Heart left ventricle (tissue), 16 donors: ENCODE measurements at places on chromosomes 3 and 15. TPM values are rescaled to one million over a fixed set of nuclear protein-coding genes. Genes with fewer than 3 reads are reported as not detected.

DNA sequence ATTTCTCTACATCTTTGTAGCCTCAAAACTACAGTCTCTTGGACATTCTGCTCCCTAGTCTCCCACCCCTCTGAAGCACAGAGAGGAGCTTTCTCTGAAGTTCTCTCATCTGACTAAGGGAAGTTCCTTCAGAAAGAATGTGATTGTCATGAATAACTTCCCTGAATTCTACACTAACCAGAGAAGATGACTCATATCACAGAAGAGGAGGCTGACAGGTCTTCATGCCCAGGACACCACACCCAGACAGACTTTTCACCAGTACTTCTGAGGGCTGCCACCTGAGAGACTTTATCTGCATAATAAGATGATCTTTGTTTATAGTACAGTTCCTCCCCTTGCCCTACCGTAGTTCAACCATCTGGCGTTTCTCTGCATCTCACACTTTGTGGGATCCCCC lies 52.8 kb downstream of the CDIN1 start:
- H3K36me3 ChIP-seq, result no peaks in the 10 kb centered on the region
- no peak overlapping the region for H3K27ac ChIP-seq
- no peak overlapping the region for H3K4me3 ChIP-seq
- no peaks in the 10 kb centered on the region for H3K27me3 ChIP-seq

- no peaks in the 10 kb centered on the region for H3K4me1 ChIP-seq
- no peaks in the 10 kb centered on the region for H3K27me3 ChIP-seq
- H3K36me3 ChIP-seq, result no peaks in the 10 kb centered on the region
- no peak overlapping the region for H3K27ac ChIP-seq
- H3K4me3 ChIP-seq, result no peak overlapping the region
Measured at GRCh38 chr15:97730315-97730714, 230.2 kb upstream of the ARRDC4 start.

DNA sequence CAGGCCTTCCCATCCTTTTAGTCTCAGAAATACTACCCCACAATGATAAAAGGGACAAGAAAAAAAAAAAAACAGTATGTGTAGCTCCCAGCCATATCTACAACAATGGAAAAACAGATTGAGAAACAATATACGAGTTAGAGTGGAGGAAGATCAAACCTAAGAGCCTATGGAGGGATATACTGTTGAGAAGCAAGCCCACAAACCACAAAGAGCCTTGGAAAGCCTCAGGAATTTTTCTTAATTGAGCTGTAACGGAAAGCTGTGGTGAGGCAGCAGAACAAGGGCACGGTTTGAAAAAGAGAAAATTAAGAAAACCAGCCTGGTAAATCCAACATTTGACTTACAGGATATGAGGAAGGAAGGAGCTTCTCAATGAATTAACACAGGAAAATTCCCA lies 21.4 kb downstream of the KPNA1 start:
- DNase-seq, result no peak
- H3K4me1 ChIP-seq, result no peaks in the 10 kb centered on the region
- H3K36me3 ChIP-seq, result no peaks in the 10 kb centered on the region
- no peak overlapping the region for H3K4me3 ChIP-seq

GRCh38 chr15:49168016-49168415 lies 2.0 kb upstream of the GALK2 start:
- H3K27me3 ChIP-seq, result no peaks in the 10 kb centered on the region
- no peaks in the 10 kb centered on the region for H3K4me1 ChIP-seq
- H3K36me3 ChIP-seq, result peaks cover under 1% of the 10 kb centered on the region

GRCh38 chr15:31136016-31136415 lies 34.5 kb upstream of the TRPM1 start:
- H3K4me3 ChIP-seq, result no peak overlapping the region
- no peaks in the 10 kb centered on the region for H3K27me3 ChIP-seq

DNA sequence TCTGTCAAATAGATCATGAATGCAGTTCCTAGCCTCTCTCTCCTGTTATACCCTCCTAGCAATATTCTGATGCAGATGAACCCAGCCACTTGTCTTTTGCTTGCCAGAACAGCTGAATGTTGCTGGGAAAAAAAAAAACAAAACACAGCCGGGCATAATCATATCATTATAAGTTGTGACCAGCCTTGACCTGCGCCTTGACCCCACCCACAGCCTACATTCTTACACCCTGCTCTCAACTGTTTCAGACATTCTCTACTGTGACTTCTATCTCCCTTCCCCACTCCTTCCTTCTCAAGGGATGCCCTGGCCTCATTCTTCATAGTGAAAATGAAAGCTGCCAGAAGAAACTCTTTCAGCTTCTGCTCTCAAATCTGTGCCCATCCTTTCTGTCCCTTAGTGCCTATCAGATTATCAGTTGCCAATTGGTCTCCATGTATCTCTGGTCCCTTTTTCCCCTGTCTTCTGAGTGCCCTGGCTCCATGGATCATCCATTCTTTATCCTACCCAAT lies 389.1 kb upstream of the TPRG1 start:
- no peaks in the 10 kb centered on the region for H3K36me3 ChIP-seq
- H3K4me3 ChIP-seq, result no peak overlapping the region
- H3K27ac ChIP-seq, result no peak overlapping the region
- H3K4me1 ChIP-seq, result peaks cover 5% of the 10 kb centered on the region
- DNase-seq, result no peak
- H3K27me3 ChIP-seq, result no peaks in the 10 kb centered on the region

DNA sequence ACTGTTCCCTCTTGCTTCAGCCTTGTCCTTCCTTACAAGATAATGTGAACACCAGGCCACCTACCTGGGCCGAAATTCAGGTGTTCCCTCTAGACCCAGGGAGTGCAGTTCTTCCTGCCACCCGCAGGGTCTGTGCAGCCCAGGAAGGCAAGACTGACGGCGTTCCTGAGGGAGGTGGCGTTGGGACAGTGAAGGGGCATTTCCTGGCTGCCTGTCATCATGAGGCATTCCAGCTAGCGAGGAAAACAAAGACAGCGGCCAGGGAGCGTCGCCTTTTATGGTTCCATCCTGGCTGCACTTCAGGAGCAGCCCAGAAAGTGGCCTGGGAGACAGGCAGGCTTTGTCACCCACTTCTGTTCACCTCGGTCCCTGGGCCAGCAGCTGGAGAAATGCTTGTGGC lies 84.8 kb upstream of the WNT5A start:
- no peak overlapping the region for H3K4me3 ChIP-seq
- H3K36me3 ChIP-seq, result no peaks in the 10 kb centered on the region
- no peaks in the 10 kb centered on the region for H3K27me3 ChIP-seq
- DNase-seq, result peak; percentile 89
- H3K27ac ChIP-seq, result peak overlapping the region; percentile 48
- H3K4me1 ChIP-seq, result no peaks in the 10 kb centered on the region

GRCh38 chr3:14297784-14298236 lies 104.6 kb upstream of the SLC6A6 start:
- H3K27me3 ChIP-seq, result peaks cover 3% of the 10 kb centered on the region
- H3K4me1 ChIP-seq, result no peaks in the 10 kb centered on the region
- no peak overlapping the region for H3K4me3 ChIP-seq
- peak overlapping the region; percentile 48 for H3K27ac ChIP-seq
- DNase-seq, result peak; percentile 68
- H3K36me3 ChIP-seq, result no peaks in the 10 kb centered on the region

DNA sequence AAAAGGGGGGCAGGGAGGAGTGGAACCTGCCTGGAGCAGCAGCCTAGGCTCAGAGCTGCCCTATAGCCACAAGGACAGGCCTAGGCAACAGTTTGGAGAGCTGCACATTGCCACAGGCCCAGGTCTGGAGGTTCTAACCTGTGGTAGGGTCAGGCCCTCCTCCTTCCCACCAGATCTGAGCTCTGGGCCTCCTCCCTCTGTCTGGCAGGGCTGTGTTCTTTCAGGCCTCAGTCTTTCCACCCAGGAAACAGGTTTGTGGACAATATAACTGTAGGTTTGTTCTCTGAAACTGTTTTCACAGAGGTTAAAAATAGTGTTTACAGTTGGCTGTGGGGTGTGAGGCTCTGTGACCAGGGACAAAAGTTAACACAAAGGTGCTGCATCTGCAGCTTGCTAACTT lies 9.0 kb upstream of the CAMKV start:
- no peak for DNase-seq
- no peak overlapping the region for H3K27ac ChIP-seq
- no peaks in the 10 kb centered on the region for H3K27me3 ChIP-seq
- H3K4me1 ChIP-seq, result peaks cover 16% of the 10 kb centered on the region
- H3K36me3 ChIP-seq, result no peaks in the 10 kb centered on the region

GRCh38 chr3:31244929-31245817 lies 287.6 kb upstream of the STT3B start:
- no peak overlapping the region for H3K27ac ChIP-seq
- H3K4me1 ChIP-seq, result no peaks in the 10 kb centered on the region
- DNase-seq, result no peak
- no peaks in the 10 kb centered on the region for H3K36me3 ChIP-seq
- no peak overlapping the region for H3K4me3 ChIP-seq

DNA sequence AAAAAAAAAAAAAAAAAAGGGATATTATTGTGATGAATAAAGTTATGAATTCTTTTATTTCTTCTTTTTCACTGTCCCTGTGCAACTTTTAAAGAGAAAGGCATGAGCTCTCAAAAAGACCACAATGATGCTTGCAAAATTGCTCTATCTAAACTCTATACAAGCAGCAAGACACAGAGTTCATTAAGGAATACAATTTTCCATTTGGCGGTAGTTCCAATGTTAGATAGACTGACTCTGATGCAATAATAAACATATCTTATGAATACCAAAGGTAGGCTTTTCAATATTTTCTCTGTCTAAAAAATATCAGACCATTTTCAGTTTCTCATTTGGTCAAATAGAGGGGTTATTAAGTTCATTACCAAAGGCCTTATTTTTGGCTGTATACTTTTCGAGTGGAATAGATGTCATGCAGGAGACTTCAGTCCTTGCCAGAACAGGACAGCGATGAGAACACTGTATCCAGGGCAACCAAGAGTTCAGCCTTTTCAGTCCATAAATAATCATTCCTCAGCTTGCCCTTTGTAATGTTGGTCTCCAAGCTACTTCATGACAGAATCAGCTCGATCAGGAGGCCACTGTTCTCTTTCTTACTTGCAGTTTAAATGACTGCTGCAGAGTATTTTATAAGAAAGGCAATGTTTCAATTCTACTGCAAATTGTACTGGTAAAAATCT lies 162.9 kb upstream of the FAM3D start:
- no peak overlapping the region for H3K27ac ChIP-seq
- no peak for DNase-seq
- H3K36me3 ChIP-seq, result no peaks in the 10 kb centered on the region
- H3K4me1 ChIP-seq, result no peaks in the 10 kb centered on the region
- H3K4me3 ChIP-seq, result no peak overlapping the region

DNA sequence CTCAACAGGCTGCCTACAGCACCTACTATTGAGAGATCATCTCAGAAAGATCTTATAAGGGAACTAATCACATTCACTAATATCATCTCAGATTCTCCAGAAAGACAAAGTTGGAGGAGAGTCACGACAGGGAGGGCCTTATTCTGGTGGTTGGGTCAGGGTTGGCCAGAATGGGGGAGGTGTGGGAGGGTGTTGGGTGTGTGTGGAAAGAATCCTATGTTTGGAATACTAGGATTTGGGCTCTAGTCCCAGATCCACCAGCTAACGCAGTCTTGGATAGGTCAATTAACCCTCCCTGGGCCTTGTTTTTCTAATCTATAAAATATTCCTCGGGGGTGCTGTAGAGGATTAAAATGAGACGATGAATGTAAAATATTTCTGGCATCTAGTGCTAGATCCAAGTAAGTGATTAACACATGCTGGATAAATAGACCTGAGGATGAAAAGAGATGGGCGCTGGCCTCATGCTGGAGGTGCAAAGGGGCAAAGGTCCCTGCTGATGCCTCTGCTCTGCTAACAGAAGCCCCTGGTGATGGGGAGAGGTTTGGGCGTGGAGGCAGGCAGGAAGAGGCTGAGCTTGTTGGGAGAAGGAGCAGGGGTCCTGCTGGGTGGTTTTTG lies 67.6 kb upstream of the ETV5 start:
- peaks cover 18% of the 10 kb centered on the region for H3K36me3 ChIP-seq
- no peaks in the 10 kb centered on the region for H3K4me1 ChIP-seq
- no peak overlapping the region for H3K4me3 ChIP-seq
- no peak for DNase-seq
- no peaks in the 10 kb centered on the region for H3K27me3 ChIP-seq
- no peak overlapping the region for H3K27ac ChIP-seq

GRCh38 chr3:151400341-151400740 lies 15.8 kb upstream of the P2RY12 start:
- no peak overlapping the region for H3K4me3 ChIP-seq
- no peaks in the 10 kb centered on the region for H3K36me3 ChIP-seq
- no peak overlapping the region for H3K27ac ChIP-seq
- DNase-seq, result no peak

DNA sequence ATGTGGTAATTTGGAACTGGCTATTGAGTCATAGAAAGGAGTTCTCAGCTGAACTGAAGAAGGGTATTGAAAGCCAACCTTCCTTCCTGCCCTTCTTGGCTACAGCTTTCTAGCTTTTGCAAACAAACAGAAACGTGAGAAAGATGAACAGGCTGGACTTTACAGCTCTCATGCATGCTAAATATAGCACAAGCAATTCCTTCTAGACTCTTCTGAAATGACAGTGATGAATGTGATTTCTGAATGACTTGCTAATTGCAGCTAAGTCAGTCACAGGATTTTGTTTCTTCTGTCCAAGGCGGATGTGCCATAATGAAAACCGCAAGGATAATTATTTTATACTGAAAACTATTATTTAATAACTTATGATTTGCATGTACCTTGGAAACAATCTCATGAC lies 36.3 kb downstream of the BCHE start:
- no peaks in the 10 kb centered on the region for H3K27me3 ChIP-seq
- no peaks in the 10 kb centered on the region for H3K36me3 ChIP-seq
- H3K27ac ChIP-seq, result no peak overlapping the region

OR5H2 gene
- not detected for total RNA-seq

RLBP1 gene
- total RNA-seq, result not detected

NEK10 gene
- total RNA-seq, result 19.3 TPM

GJD2 gene
- not detected for total RNA-seq

SLC12A1 gene
- total RNA-seq, result not detected

GOLGA8M gene
- 2.2 TPM for total RNA-seq

TPRA1 gene
- total RNA-seq, result 14.1 TPM

FBXL22 gene
- 9.9 TPM for total RNA-seq

GOLGA6A gene
- not detected for total RNA-seq

PARP15 gene
- total RNA-seq, result 0.61 TPM

SUSD5 gene
- total RNA-seq, result 1.6 TPM
